ENCODE measurements at places on chromosomes 11 and 22. TPM values are rescaled to one million over a fixed set of nuclear protein-coding genes. Genes with fewer than 3 reads are reported as not detected.

The KCNQ1 gene
- total RNA-seq, result not detected

The TRIM6 gene
- total RNA-seq, result 9.2 TPM

The YPEL4 gene
- 1.0 TPM for total RNA-seq

The GALNT18 gene
- 1.5 TPM for total RNA-seq

The HSPB2 gene
- 1.2 TPM for total RNA-seq
